ENCODE measurements at places on chromosomes 6 and 20. TPM values are rescaled to one million over a fixed set of nuclear protein-coding genes. Genes with fewer than 3 reads are reported as not detected.

GRCh38 chr6:161143663-161144430, 130.0 kb downstream of the AGPAT4 start:
- DNase-seq, result no peak

DNA sequence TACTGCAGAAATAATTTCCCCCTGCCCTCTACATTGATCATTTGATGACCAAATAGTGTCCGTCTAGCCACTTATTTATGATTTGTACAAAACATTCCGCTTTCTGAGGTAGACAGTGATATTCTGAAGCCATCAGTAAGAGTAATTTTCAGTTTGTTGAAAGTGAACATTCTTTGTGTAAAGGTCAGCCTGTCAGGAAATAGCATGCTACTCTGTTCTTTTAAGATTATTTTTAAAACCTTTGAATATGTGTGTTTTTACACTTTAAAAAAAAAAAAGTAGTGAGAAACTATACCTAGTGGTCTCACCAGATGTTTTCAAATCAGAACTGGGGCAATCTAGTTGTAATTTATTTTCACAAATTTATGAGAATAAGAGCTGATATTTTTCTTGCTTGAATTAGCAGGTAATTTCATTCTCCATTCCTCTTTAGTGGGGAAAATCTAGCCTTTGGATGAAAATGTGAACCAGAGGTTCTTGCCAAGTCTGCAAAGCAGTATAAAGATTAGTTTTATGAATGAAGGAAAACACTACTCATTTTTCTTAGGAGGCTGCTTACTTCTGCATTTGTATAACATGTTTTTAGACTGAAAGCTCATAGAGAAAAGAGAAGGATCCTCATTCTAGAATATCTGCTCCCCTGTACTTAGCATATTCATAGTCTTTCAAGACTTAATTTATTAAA, 12.1 kb upstream of the REV3L start:
- DNase-seq, result no peak

DNA sequence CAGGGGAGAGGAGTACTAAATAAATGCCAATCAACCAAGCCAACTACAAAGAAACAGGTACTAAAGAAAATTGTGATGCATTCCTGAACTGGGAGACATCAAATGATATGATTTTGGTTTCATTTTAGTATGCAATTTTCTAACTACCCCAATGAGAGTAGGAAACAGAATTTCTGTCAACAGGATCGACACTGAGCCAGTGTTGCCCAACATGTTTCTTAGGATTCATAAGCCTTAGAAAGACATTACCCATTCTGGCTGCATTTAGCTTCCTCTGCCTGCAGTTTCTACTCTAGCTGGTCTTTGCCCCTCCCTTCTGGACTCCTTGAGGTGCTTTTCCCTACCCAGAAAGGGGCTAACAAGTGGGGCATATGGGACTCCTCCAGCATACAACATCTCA, 49.8 kb downstream of the KCTD20 start:
- DNase-seq, result no peak

DNA sequence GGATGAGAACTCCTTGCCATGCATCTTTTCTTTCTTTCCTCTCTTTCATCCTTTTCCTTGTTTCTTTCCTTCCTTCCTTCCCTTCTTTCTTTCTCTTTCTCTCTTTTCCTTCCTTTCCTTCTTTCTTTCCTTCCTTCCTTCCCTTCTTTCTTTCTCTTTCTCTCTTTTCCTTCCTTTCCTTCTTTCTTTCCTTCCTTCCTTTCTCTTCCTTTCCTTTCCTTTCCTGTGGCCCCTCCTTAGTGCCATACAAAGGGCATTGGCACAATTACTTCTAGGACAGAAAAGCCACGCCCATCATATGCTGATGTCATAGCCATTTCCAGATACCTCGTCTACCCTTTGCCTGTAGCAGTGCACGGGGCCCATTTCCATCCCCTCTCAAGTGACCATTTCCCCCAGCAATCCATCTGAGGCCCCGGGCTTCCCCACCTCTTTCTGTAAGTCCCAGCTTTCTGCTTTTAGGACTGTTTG, 2.2 kb upstream of the CENPB start:
- no peak for DNase-seq

DNA sequence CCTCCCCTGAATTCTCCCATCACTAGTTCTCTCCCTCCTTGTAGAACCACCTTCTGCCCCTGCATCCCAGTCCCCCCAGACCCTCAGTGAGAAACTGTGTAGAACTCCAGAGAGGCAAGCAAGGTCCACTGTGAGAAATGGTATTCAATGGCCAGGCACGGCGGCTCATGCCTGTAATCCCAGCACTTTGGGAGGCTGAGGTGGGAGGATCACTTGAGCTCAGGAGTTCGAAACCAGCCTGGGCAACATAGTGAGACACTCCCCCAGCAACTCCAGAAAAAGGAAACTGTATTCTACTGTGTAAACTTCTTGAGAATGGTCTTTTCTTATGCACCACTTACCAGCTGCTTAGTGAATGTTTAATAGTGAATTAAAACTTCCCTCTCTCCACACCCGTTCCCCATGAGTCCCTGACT, 8.2 kb upstream of the CD83 start:
- DNase-seq, result no peak

DNA sequence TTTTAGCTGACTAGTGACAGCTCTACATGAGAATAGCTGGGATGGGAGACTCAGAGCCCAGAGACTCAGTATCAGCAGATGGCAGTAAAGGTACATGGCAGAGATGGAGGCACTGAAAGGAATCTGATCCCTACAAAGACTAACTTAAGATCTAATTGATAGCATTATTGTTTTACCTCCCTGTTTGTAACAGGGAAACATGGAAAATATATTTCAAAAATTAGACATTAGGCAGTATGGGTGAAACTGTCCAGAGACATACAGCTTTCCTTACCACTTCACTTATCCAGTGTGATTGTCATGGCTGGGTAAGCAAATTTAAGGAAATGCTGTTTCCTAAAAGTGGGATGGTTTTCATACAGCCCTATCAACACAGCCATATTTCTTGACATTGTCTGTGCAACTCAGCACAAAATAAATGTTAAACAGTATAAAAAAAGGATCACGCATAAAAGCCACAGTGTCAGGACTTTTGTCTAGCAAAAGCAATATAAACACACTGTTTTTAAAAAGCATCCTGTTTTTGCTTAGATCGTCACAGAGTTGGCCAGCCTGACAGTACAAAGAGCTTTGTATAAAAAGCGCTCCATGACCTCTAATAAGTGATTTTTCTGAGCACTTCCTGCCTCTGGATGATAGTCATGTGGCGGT, 376.9 kb downstream of the PHF3 start:
- peak; percentile 69 for DNase-seq

DNA sequence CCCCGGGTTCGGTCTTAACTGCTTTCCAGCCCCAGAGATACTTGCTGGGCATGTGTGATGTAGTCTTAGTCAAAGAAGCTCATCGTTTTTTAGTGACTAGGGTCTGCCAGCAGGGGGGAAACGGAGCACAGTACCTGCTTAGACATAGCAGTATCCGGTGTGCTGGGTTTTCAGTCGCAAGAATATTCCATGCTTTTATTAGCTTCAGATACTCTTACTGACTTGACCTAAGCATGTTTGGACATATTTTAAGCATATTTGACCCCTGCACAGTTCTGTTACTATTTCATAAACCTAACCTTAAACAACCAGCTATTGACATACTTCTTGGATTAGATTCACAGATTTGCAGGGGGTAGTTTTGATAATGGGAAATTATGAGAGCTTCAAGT, 3.0 kb downstream of the E2F3 start:
- DNase-seq, result no peak

DNA sequence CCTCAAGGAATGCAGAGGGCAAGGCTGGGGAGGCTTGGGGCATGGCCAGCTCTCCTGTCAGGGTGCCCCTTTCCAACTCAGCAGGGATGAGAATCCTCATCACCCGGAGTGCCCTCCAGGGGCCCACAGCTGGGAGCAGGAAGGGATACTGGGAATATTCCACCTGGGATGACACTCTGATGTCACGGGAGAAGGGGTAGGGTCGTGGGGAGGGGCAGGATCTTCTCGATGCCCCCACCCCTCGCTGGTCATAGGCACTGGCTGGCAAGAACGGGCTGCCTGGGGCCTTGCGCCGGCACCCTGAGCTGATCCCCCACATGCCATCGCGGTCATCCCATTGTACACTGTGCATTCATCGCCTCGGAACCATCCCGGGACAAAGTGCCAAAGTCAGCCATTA, 10.6 kb upstream of the NXT1 start:
- DNase-seq, result no peak

DNA sequence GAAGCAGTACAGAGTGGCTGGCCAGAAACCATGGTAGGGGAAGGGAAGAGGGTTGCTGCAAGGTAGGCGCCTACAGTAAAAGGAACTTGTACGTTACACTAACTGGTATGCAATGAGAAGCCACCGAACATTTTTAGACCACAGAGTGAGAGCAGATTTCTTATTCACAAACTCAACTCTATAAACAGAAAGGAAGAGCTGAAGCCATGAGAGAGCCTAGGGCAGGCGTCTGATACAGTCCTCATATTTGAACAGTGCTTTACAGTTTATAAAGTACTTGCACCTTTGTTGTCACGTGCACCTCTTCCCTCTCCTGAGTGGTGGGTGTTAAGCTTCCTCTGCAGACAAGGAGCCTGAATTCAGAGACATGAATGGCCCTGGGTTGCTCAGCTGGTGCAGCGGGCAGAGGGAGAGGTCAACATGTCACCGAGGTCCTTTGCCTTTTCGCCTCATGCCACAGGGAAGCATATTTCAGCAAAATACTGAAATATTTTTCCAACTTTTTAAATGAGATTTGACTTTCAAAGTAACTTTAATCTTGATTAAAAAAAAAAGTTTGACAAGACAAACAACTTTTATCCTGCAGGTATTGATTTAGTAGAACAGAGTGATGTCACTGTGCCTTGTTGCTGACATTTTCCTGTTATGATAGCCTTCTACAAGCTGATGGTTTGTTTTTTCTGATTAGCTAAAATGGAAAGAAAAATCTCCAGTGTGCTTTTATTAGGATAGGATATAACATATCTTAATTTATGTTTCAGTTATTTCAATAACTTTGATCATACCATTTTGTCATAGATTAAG, 23.8 kb downstream of the UST start:
- DNase-seq, result no peak

DNA sequence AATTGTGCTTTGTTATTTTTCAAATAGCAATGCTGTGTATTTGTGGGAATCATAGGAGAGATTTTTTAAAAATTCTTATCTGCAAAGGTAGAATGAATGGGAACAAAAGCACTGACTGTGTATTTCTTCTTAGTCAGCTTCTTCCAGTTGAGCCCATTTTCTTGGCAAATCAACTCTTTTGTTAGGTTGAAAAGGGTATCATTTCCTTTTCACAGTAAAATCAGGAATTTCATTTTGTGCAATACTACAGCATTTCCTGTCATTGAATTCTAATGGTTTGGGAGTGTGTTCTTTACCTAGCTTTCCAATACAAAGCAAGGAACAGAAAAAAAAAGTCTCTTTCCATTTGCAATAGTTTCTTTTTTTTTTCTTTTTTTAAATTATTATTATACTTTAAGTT, 19.0 kb upstream of the EXOC2 start:
- DNase-seq, result no peak

DNA sequence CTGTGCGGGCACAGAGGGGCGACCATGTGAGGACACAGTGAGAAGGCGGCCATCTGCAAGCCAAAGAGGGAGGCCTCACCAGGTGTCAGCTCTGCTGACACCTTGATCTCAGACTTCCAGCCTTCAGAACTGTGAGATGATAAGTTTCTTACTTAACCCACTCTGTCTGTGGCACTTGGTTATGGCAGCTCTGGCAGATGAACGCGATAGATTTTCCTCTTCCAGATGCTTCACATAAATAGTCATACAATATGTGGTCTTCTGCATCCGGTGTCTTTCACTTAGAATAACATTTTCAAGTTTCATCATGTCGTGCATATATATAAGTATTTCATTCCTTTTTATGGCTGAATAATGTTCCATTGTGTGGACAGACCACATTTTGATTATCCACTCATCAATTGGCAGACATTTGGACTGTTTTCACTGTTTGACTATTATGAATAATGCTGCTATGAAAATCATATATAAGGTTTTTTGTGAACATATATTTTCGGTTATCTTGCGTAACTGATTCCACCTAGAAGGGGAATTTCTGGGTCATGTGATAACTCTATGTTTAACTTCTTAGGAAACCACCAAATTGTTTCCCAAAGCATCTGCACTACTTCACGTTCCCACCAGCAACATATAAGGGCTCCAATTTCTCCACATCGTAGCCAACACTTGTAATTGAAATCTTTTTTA, 30.2 kb downstream of the PRR18 start:
- DNase-seq, result no peak

DNA sequence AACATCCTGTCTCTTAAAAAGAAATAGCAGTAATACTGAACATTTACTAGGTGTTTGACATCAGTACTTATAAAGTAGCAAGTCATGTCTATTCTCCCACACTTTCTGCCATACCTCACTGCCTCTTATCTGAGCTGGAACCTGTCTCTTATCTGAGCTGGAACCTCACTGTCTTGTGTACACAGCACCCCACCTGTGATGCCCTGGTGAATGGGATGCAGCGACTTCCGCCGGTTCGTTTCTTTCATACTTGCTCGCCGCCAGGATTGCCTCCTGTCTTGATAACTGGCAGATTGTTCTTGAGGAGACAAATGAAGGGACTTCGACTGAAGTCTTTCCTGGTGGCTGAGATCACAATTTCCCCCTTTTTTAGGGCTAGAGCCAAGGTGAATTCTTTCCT, 2.9 kb downstream of the DSN1 start:
- no peak for DNase-seq

DNA sequence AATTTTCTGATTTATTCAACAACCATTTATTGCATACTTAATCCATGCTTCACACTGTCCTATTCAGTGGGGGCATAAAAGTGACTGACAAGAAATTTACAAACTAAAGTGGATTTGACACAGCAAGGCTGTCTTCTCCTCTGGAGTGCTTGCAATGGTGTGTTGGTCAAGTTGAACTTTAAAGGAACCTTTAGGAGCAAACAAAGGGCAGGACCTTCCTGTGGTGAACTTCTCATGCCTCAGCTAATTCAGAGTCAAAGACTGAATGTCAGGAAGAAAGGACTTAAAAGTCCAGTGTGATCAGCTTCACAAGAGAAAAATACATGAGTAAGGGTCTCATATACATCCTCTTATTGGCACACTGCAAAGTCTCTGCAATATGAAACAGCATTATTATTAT, 60.8 kb upstream of the TENT5A start:
- DNase-seq, result no peak

DNA sequence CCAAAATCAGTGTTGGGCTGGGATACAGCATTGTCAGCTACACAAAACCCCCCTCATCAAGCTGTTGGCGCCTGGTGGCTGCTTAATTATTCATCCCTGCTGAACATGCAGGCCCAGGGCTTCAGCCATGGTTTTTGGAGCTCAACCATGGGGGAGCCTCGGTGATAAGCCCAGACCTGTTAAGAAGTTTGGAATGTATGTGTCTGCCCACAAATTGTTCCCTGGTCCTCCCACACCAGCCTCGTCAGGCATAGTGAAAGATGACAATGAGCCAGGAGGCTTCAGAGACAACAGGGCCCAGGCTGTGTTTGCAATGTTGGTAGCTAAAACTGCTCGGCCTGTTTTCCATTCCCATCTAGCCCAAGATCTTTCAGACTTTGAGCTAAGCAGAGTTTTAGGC, 34.8 kb upstream of the SIRPA start:
- no peak for DNase-seq

- no peak for DNase-seq
Measured at GRCh38 chr20:36070451-36070850, 84.1 kb upstream of the EPB41L1 start.

The SFT2D1 gene
- 47.2 TPM for polyA plus RNA-seq

The FAM162B gene
- 16.1 TPM for polyA plus RNA-seq

The LHFPL5 gene
- not detected for polyA plus RNA-seq

The JPH2 gene
- 83.5 TPM for polyA plus RNA-seq

The MYCT1 gene
- 10.6 TPM for polyA plus RNA-seq

The HSPA1L gene
- polyA plus RNA-seq, result 2.9 TPM

The RAB44 gene
- polyA plus RNA-seq, result 0.68 TPM

The CRISP1 gene
- polyA plus RNA-seq, result not detected

The DEFB113 gene
- not detected for polyA plus RNA-seq

The DZANK1 gene
- polyA plus RNA-seq, result 1.7 TPM

Data from urinary bladder (tissue), 4 donors.